CD4-positive, alpha-beta T cell (primary cell): ENCODE measurements at places on chromosomes 5 and 9.

DNA sequence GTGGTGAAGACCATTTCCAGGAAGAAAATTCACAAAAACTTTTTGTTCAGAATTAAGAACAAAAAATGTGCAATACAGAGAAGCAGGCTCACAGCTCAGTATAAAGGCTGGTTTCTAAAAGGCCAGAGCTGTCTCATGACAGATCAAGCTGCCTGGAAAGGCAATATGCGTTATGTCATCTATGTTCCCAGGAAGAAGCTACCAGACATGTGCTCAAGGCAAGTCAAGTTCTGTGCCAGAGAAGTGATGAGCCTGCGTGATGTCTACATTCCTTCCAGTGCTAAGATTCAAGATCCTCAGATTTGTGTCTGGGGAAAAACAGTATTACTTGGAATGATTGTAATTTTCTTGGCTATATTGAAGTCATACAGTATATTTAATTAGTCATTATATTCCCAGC, 104.3 kb downstream of the PDE4D start:
- DNase-seq, result no peak

GRCh38 chr5:86337667-86338460, 279.9 kb upstream of the COX7C start:
- no peak for DNase-seq

DNA sequence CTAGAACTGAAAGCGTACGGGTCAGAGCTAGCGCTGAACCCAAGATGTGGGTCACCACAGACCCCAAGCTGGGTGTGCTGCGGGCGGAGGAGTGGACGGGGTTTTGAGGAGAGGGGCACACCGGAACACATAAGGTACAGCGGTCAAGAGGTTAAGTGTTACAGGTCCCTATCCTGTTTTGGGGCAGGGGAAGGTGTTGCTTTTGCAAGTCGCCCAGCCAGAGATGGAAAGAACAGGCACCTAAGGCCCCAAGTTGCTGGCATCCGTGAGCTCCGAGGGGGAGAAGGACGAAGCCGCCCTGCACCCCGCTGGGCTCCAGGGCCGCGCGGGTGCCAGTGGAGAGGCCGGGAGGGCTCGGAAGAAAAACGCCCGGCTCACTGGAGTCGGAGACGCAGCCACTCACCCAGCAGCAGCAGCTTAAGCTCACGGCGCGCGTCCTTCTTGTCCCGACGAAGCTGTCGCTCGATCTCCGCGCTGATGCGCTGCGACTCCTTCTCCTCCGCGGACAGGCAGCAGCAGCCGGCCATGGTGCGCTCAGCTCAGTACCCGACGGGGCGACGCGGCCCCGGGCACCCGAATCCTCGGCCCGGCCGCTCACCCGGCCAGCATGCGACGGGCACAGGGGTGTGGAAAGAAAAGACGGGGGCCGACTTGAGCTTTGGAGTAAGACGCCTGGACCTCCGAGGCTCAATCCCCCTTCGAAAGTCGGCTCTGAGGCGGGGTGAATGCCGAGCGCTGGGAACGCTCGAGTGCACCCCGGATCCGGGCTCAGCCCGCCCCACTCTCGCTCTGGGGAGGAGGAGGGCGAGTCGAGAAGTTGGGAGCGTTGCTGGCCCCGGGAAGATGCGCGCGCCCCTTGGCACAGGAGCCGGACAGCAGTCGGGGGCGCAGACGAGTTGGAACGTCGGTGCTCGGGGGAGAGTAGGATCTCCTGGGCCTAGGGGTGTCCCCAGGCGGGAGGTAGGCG, 572 bp downstream of the GNA14 start:
- no peak for DNase-seq

- DNase-seq, result no peak
These were observed 292.1 kb downstream of the GADD45G start for GRCh38 chr9:89896806-89897340.

GRCh38 chr5:89535411-89535810, 652.4 kb upstream of the MEF2C start:
- no peak for DNase-seq

- DNase-seq, result no peak
These were observed 589.8 kb upstream of the CYLC2 start for GRCh38 chr9:102405218-102405867.

- DNase-seq, result no peak
These were observed 905 bp downstream of the CDK9 start for GRCh38 chr9:127786773-127787104.

- DNase-seq, result no peak
These were observed 603.5 kb downstream of the KCTD16 start for GRCh38 chr5:144774197-144774596.

DNA sequence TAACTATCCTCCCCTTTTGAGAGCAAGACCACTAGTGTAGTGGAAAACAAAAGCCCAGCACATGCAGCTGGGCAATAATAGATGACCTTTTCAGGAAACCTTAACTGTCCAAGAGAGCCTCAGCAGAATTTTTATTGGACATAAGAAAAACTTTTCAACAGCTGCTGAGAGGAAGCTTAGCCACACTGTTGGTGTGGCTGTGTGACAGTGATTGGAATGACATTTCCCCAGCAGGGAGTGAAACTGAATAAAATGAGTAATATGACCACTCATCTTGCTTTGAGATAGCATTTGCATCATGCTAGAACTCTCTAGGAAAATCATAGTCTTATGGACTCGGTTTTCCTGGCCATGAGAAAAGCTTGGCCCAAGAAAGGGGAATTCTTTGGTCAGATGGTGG, 687.8 kb downstream of the SLCO4C1 start:
- no peak for DNase-seq

- no peak for DNase-seq
These were observed 52.2 kb downstream of the SLC36A1 start for GRCh38 chr5:151499501-151500035.

DNA sequence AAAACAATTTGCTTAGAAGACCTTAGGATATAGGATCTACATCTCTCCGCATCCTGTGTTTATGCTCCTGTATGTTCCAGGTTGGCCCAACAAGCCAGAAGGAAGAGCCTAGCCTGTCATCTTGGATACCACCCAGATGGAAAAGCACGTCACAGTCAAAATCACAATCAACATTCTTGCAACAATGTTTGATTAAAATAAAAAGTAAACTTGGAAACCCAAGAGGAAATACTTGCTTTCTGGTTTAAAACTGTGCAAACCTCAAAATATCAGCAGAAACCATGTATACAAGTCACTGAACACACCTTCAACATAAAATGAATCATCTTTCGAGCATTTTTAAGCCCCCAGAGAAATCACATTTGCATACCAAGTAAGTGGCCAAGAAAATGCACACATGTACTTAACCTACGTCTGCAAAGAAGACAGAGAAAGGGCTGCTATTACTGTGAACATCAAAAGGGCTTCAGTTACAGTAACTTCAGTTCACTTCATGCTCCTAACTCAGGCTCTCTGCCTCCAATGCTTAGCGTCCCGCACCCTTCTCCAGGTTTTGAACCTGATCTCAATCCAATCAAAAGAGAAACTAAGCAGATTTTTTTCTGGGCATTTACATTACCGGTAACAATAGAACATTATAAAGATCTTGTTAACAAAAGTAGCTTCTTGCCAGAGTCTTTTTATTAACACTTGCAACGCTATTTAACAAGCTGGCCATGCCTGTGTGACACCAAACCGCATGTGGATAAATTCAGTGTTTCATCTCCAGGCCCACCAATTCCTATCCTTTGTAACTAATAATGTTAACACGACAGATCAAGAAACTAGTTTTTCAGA, 1.3 kb downstream of the ENC1 start:
- no peak for DNase-seq

DNA sequence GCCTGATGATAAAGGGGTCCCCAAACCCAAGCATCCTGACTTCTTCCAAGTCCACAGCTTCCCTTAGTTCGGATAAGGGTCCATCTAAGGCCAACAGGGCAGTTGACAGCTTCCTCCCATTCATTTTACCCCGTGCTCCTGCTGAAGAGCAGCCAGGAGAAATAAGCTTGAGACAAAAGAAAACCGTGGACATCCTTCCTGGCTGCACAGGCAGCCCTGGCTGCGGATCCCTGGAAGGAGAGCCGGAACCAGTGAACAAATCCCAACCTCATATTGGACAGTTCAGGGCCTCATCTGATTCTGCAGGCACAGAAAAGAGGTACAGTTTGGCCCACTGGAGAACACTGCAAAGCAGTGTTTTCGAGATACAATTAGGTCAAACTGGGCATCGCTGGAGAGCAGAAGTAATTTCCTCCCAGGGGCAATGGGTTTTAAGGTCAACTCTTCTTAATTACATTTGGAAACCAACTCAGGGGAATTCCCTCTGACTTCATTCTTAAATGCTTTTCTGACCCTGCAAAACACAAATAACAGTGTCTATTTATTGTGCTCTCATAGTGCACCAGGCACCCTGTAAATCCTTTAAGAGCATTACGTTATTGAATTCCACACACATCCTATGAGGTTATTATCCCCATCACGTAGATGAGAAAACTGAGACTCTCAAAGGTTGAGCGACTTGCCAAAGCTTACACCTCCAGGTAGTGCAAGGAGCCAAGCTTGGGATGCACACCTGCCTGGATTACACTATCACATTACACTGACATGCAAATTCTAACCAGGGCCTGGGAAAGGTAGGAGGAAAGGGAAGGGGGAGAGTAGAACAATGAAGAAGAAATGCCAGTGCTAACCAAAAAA, 21.2 kb downstream of the ADAM19 start:
- DNase-seq, result no peak

GRCh38 chr5:54743997-54744788, 226.6 kb downstream of the SNX18 start:
- DNase-seq, result peak; percentile 23

DNA sequence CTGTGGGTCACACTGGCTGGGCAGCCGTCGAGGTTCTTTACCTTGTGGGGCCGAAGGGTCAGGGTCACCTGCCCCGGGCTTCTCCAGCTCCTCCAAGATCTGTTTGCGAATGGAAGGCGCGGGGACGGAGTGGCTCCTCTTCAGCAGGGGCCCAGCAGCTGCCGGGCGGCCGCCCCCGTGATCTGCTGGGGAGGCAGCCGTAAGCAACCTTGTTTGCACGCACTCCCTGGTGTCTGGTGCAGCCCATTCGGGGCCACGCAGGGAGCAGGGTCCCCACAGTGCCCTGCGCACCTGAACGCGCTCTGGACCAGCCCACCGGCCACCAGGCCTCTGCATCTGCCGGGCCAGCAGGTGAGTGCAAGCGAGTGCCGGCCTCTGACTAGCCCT, 34.9 kb downstream of the PNPLA7 start:
- DNase-seq, result no peak

DNA sequence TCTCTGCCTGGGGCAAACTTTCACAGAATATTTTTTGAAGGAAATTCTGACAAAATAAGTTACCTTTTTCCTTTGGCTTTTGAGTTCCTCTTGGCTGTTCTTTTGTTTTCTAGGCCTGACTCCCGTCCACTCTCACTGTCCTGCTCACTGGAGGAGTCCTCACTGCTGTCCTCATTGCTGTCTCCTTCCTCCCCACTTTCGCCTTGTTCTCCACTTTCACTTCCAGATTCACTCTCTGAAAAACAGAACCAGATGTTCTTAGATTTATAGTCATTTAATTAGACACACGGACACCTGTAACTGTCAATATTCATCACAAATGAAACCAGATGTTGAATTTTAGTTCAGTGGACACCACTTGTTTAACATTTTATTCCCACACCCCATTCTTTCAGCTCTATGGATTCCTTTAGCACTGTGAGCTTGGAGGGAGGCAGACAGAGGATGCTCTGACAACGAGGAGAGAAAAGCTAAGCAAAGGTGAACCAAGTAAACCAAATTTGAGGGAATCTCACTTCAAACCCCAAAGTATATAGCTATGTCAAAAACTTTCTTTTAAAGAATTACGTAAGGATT, 180.7 kb downstream of the AP3B1 start:
- no peak for DNase-seq

- DNase-seq, result no peak
These were observed 166.4 kb upstream of the MVB12B start for GRCh38 chr9:126160067-126160853.

DNA sequence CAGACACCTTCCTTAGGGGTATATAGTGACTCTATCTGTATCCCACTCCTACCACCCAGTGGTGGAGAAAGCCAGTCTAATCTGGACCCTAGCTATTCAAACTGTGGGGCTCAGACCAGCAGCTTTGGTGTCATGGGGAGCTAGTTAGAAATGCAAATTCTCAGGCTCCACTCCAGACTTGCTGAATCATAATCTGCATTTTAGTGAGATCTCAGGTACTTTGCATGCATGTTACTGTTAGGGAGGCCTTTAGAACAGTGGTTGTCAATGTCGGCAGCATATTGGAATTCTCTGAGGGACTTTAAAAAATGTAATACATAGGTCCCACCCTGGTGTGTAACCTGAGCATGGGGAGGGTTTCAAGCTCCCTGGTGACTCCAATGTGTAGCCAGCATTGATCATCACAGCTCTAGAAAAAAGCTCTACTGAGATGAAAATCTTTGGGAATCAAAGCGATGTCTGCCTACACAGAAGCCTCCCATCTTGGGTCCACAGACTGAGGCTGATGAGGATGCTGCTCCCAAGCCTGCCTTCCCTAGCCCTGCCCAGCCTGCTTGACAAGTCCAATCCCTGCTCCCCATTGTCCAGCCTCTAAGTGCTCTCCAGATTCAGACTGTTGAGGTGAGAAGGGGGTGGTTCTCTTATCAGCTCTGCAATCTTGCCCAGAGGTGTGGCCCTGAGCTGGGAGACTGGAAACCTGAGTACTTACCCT, 11.9 kb upstream of the GM2A start:
- DNase-seq, result no peak

GRCh38 chr9:126507318-126508109, 106.2 kb upstream of the LMX1B start:
- no peak for DNase-seq

DNA sequence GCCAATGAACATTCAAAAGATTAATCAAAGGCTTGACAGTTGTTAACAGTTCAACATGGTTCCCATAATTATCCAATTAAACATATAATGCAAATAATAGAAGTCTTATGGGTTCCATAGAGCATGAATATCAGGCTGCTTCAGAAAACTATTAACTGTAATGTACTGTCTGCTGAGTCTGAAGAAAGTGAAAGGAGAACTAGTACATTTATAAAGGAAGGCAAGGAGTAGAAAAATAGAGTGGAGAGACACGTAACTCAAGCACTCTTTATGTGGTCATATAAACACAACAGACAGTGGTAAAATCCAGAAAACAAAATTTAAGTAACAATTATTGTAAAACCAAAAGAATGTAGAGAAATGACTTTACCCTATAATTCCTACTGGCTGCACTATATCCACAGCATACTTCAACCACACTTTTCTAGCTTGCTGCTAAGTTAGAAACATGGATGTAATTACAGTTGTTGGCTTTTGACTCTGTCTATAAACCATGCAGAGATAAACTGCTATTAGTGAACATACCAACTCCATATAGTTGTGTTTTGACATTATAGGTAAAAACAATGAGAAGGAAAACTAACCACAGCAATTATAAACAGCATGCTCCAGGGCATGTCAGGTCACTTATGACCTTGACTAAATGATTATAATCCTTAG, 32.7 kb downstream of the NFIB start:
- DNase-seq, result no peak

DNA sequence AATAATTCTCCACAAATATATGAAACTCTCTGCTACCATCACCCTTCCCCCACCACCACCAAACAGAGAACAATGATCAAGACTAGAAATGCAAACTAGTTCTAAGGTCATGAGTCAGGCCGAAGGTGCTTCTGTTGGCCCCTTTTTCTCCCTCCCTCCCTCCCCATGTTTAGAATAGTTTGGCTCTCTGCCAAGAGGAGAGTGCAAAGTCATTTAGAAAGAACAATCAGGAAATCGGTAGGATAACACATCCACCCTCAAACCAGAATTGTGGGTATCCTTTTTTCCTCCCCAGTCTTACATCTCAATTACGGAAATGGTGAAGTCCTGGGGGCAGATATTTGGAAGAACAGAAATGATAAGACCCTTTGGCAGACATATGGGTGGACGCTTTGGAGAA, 170.1 kb downstream of the SLF1 start:
- DNase-seq, result no peak
